Muscle of arm (tissue), 14 donors: ENCODE measurements at places on chromosomes 13 and 19. TPM values are rescaled to one million over a fixed set of nuclear protein-coding genes. Genes with fewer than 3 reads are reported as not detected.

The ANGPTL4 gene
- 1.4 TPM for polyA plus RNA-seq

DNA sequence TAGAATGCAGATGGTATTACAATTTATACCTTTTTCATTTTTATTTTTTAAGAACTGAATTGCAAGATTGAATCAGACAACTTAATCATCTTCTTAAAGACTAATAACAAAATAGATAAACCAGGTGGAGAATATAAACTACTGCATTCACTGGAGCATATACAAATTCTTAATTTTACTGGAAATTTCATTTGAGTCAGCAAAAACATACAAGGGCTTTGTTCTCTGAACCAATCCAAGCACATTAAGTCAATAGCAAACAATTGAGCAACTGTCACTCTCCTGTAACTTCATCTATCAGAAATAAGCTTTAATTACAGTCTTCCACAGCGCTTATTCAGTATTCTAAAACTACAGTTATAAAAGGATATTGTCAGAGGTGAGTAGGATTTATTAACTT is 167.4 kb upstream of the OBI1 start:
- DNase-seq: no peak

DNA sequence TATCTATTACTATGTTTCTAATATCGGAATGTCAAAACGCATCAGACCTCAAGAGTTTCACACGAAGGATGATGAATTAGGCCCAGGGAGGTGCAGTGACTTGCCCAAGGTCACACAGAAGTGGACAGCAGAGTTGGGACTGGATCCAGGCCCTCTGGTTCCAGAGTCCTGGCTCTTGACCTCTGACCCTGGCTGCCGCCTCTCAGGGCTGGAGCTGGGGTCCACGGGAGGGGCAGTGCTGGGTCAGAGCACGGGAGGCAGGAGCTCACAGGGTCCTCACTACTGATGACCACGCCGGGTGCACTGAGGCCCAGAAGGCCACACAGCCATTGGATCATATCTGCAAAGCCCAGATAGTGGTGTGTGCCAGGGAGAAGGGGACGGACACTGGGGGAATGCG is 9.2 kb upstream of the ASPDH start:
- no peak for DNase-seq

- DNase-seq: no peak
Measured at GRCh38 chr13:109817591-109818535, 31.5 kb upstream of the IRS2 start.

The C1QTNF9B gene
- 2.8 TPM for polyA plus RNA-seq

The FCER2 gene
- not detected for polyA plus RNA-seq

The PGLYRP1 gene
- 0.34 TPM for polyA plus RNA-seq
